ENCODE measurements at places on chromosomes 3 and 15. TPM values are rescaled to one million over a fixed set of nuclear protein-coding genes. Genes with fewer than 3 reads are reported as not detected.

Gene C3orf20
- 0.29 TPM for total RNA-seq

Gene MIX23
- total RNA-seq = 76.9 TPM

Gene GLDN
- total RNA-seq = 14.1 TPM

Gene GOLGA6L4
- total RNA-seq = 2.8 TPM

Gene PLA2G4D
- 0.31 TPM for total RNA-seq

Gene ALDH1A2
- total RNA-seq = 4.9 TPM

Gene RYK
- 42.5 TPM for total RNA-seq

Gene GATM
- 7.9 TPM for total RNA-seq

Gene KPNA1
- 28.1 TPM for total RNA-seq

Gene HESX1
- 2.8 TPM for total RNA-seq

Gene ACKR4
- 1.7 TPM for total RNA-seq

Gene PGBD4
- total RNA-seq = 2.7 TPM

Gene IL12A
- 2.2 TPM for total RNA-seq

Data from motor neuron (in vitro differentiated cells).